RWPE2 (cell line): ENCODE measurements at places on chromosomes 4 and X.

DNA sequence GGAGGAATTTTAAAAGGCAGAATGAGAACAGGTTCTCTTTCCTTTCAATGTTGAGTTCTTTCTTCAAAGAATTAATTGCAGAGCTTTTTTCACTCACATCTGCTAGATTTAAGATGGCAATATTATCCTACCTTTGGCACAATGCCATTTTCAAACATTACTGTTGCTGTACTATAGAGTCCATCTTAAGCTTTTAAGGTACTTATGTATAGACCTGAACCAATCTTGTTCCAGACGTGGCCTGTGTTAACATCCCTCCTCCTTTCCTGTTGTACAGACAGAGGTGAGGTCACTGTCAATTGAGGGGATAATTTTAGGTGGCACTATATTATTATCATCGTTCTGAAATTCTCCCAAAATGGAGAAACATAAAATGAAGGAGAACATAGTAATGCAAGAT is 53.0 kb upstream of the MYOZ2 start:
- no peak overlapping the region for H3K4me3 ChIP-seq
- peaks cover 3% of the 10 kb centered on the region for H3K4me1 ChIP-seq
- no peak for DNase-seq
- H3K27ac ChIP-seq: no peak overlapping the region
- no peaks in the 10 kb centered on the region for H3K36me3 ChIP-seq

DNA sequence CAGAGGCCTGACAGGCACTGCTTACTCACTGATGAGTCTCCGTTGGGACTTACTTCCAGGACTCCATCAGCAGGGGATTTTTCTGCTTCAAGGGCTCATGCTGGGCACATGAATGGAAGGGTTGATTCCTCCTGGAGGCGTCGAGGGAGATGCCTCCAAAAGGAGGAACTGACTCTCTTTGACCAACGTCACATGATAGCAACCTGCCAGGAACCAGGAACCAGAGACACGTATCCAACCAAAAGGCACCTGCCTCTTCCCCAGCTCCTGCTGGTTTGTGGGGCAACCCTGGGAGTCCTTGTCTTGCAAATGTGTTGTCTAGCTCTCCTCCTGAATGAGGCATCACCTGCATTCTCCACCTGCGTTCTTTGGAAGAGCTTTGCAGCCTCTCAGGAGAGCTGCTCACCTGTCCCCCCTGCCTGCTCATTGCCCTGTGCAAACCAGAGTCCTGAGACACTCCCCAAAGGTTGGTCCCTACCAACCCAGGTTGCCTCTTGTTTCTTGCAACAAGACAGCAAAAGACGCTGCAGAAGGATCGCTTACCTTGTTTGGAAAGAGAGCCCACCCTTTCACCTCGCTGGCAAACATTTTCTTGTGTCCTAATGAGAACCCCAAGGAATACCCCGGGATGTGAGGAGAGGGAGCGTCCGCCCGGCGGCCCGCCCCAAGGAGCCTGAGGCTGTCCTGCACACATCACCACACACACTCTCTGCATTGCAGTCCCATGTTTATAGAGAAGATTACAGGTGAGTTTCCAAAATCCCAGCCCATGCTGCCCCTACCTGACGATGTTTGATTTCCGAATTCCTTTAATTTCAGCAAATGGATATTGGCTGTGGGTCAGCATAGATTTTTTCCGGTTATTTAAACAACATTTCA is 30.5 kb upstream of the SHOX start:
- H3K27ac ChIP-seq: no peak overlapping the region
- H3K36me3 ChIP-seq: no peaks in the 10 kb centered on the region
- no peaks in the 10 kb centered on the region for H3K27me3 ChIP-seq
- no peak overlapping the region for H3K4me3 ChIP-seq
- no peak for DNase-seq

DNA sequence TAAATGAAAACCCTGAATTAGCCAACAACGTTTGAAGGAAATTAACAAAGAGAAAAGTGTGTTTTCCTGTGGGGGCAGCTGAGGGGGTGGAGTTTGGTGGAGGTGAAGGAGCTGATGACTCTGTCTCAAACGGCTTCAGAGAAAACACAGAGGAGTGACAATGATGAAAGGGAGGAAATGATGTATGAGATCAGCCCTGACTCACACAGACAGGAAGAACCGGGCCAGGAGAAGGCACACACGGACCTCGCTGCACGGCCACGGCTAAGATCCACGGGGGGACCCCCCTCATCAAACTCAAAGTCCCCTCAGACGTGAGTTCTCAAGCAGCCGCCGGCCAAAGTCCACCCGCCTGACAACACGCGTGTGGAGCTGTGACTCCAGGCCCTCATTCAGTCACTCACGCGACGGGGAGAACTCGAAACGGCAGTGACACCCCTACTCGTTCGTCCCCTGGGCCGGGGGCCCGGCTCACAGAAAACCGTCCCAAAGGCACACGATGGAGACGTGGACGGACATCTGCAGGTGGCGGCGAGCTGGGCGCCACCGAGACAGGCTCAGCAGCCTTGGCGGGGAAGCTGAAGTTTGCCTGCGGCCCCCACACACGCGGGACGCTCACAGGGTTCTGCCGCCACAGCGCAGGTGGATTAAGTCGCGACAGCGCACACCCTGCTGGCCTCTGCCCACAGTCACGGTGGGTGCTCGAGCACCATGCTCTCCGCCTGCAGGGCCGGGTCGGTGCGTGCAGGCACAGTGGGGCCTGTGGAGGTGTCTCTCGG is 28.8 kb downstream of the PPP2R3B start:
- no peak overlapping the region for H3K4me3 ChIP-seq
- DNase-seq: peak; percentile 69
- peaks cover 16% of the 10 kb centered on the region for H3K4me1 ChIP-seq
- no peaks in the 10 kb centered on the region for H3K27me3 ChIP-seq

- DNase-seq: no peak
- peaks cover 5% of the 10 kb centered on the region for H3K4me1 ChIP-seq
- H3K27ac ChIP-seq: no peak overlapping the region
- no peak overlapping the region for H3K4me3 ChIP-seq
- no peaks in the 10 kb centered on the region for H3K27me3 ChIP-seq
Measured at GRCh38 chr4:113673450-113673849, 88.1 kb downstream of the CAMK2D start.

- DNase-seq: no peak
- H3K27me3 ChIP-seq: no peaks in the 10 kb centered on the region
- H3K4me3 ChIP-seq: no peak overlapping the region
Measured at GRCh38 chrX:110691446-110691845, 104.2 kb downstream of the CHRDL1 start.

DNA sequence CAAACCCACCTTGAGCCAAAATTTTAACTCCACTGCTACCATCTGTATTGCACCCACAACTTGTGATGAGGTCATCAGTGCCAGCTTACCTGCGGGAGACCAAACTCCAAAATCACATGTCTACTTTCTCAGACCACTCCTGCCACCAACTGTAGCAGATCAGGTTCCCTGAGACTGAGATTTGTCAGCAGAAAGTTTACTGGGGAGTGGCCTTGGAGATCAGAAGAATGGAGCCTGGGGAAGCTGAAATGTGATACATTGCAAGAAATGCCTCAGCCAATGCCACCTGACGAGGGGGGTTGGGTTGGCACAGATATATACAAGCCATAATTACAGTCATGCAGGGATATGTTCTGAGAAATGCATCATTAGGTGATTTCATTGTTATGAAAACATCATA is 19.1 kb downstream of the HAUS3 start:
- no peak overlapping the region for H3K4me3 ChIP-seq
- no peak for DNase-seq
- no peak overlapping the region for H3K27ac ChIP-seq
- peaks cover 5% of the 10 kb centered on the region; the same call in 1 of the 2 replicates for H3K36me3 ChIP-seq
- H3K4me1 ChIP-seq: no peaks in the 10 kb centered on the region

DNA sequence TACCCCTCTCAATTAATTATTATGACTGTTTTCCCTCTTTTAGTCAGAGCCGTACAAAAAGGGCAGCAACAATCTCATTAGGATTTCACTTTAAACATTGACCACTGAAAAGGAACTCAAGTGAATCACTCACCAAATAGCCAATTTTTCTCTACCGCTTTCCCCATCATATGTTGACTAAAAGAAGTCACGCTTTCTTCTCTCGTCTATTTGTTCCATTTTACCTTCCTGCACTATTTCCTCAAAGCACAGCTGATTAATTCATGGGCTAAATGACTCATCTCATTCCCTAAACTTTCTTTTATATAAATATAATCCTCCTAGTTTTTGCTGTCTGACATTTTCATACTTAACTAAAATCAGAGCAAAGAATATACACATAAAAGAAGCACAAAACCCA is 8.2 kb downstream of the MID1 start:
- H3K27me3 ChIP-seq: no peaks in the 10 kb centered on the region
- H3K27ac ChIP-seq: peak overlapping the region; percentile 40
- DNase-seq: no peak
- no peak overlapping the region for H3K4me3 ChIP-seq

DNA sequence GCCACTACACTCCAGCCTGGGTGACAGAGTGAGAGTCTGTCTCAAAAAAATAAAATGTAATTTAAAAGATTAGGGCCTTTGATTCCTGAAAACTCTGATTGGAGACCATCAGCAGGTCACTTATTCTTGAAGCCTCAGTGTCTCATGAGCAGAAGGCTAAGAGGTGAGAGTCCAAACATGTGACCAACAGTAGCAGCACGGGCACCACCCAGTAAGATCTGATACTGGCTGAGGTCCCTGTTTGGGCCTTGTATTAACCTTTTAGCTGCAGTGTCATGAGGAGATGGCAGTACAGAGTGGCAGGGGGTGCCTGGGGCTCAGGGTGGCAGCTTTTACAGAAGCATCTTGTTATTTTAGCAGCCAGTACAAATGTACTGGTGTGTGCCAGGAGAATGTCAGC is 89.3 kb downstream of the FHDC1 start:
- H3K27me3 ChIP-seq: no peaks in the 10 kb centered on the region
- no peaks in the 10 kb centered on the region for H3K36me3 ChIP-seq

- no peaks in the 10 kb centered on the region for H3K36me3 ChIP-seq
- no peaks in the 10 kb centered on the region for H3K27me3 ChIP-seq
- H3K27ac ChIP-seq: no peak overlapping the region
Measured at GRCh38 chr4:141346144-141346543, 125.4 kb downstream of the ZNF330 start.

GRCh38 chr4:29588617-29589016 is 1131.6 kb upstream of the PCDH7 start:
- H3K27ac ChIP-seq: no peak overlapping the region
- no peak overlapping the region for H3K4me3 ChIP-seq
- no peaks in the 10 kb centered on the region for H3K36me3 ChIP-seq
- no peaks in the 10 kb centered on the region for H3K4me1 ChIP-seq
- no peaks in the 10 kb centered on the region for H3K27me3 ChIP-seq
- DNase-seq: no peak

DNA sequence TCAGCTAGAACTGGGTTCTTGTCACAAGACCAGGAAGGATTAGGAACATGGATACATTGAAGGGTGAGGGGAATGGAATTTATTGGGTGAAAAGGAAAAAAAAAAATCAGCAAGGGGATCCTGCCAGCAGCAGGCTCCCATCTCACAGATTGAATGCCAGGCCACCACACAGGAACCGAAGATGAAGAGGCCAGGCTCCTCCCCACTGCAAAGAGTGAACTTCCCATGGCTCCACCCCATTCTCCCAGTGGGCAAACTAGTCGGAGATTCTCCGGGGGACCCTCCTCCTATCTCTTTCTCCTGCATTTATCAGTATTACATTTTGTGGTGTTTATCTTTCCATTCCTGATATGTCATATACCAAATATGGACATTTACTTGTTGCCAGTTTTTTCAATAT is 46.0 kb upstream of the MAGED1 start:
- H3K27me3 ChIP-seq: no peaks in the 10 kb centered on the region
- no peaks in the 10 kb centered on the region; the same call in 1 of the 2 replicates for H3K36me3 ChIP-seq
- H3K4me1 ChIP-seq: no peaks in the 10 kb centered on the region
- no peak overlapping the region for H3K27ac ChIP-seq
- H3K4me3 ChIP-seq: no peak overlapping the region
- DNase-seq: no peak

GRCh38 chrX:41335198-41335957 is 1.4 kb downstream of the DDX3X start:
- peak overlapping the region; percentile 95 for H3K27ac ChIP-seq
- peak overlapping the region; percentile 81 for H3K4me3 ChIP-seq
- DNase-seq: no peak
- H3K27me3 ChIP-seq: no peaks in the 10 kb centered on the region
- peaks cover 9% of the 10 kb centered on the region for H3K4me1 ChIP-seq

- no peaks in the 10 kb centered on the region for H3K36me3 ChIP-seq
- no peak overlapping the region for H3K27ac ChIP-seq
- no peaks in the 10 kb centered on the region for H3K4me1 ChIP-seq
- H3K27me3 ChIP-seq: no peaks in the 10 kb centered on the region
- H3K4me3 ChIP-seq: no peak overlapping the region
- no peak for DNase-seq
Measured at GRCh38 chrX:140389331-140389730, 115.5 kb downstream of the SOX3 start.

DNA sequence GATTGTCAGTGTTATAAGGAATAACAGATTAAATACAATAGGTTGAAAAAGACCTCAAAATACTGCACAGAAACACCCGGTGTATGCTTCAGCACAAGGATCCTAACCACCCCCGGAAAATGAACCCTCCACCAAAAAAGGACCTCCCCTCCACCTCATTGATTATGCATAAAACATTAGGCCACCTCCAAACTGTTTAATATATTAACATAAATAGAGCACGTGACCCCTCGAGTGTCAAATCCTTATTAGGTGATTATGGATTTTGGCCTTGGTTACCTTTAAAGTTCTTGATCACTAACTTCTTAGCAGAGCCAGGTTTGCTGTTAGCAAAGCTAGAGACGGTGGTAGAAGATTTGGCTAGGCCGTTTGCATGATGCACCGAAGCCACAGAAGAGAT is 958 bp downstream of the CUL4B start:
- peaks cover 25% of the 10 kb centered on the region for H3K36me3 ChIP-seq
- H3K4me3 ChIP-seq: peak overlapping the region; percentile 47
- H3K4me1 ChIP-seq: no peaks in the 10 kb centered on the region
- H3K27ac ChIP-seq: peak overlapping the region; percentile 84
- no peaks in the 10 kb centered on the region for H3K27me3 ChIP-seq

DNA sequence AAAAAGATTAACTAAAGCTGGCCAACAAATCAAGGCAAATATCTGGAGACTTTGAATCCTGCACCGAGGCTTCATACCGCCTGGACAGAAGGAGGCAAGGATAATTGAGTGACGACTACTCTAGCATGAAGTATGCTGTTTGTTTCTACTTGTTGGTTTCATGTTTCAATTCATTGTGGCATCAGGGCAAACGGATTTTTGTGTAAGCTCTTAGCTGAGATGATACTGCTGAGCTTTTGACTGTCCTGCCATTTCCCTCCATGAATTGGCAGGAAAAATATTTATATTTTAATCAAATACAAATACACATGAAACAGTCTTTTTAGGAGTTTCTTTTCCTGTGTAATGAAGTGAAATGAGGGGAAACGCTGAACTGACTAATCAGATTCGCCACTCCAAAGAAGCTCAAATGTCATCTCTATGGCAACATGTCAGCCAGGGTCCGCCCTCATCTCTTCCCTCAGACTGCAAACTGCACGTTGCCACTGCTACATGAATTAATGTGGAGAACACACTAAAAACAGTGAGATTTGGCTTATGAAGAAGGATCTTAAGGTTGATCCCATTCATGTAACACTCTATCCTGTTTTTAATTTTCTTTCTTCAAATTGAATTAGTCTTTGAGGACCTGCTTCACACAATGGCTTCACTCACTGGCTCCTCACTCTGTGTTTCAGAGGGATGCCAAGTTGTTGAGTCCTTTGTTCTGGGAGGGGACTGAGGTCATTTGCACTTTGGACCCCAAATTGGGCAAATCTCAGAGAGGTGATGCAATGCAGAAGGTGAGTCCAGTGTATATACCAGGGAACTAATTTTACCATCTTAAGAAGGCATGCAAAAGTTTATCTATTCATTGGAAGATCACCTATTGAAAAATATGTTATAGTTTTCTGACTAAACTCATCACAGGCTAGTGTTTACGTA is 149.6 kb upstream of the MID1 start:
- H3K4me3 ChIP-seq: no peak overlapping the region
- H3K36me3 ChIP-seq: no peaks in the 10 kb centered on the region
- H3K27ac ChIP-seq: no peak overlapping the region
- no peak for DNase-seq
- H3K4me1 ChIP-seq: no peaks in the 10 kb centered on the region
- no peaks in the 10 kb centered on the region for H3K27me3 ChIP-seq
